ENCODE measurements at places on chromosomes 6 and 20.

DNA sequence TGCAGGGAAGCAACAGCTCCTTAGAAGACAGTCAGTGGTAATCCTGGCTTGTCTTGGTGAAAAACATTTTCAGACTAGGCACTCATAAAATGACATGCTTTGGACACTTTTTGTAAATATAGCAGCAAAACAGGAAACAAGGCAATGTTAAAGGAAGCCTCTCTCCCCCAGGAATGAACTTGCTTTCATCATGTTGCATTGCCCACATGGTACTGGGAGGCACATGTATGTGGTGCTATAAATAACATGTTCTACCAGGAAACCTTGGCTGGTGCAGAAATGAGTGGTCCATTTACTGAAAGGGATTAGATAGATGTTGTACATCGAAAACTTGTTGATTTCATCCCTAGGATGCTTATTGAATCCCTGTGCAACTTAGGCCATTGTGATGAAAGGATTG is 121.4 kb upstream of the RREB1 start:
- DNase-seq = no peak

- DNase-seq = no peak
Observed at GRCh38 chr6:2072453-2072852, 173.0 kb downstream of the GMDS start.

GRCh38 chr6:149935246-149935645 is 6.6 kb upstream of the ULBP2 start:
- no peak for DNase-seq

- DNase-seq = no peak
Observed at GRCh38 chr6:89360415-89360999, 8.0 kb upstream of the UBE2J1 start.

DNA sequence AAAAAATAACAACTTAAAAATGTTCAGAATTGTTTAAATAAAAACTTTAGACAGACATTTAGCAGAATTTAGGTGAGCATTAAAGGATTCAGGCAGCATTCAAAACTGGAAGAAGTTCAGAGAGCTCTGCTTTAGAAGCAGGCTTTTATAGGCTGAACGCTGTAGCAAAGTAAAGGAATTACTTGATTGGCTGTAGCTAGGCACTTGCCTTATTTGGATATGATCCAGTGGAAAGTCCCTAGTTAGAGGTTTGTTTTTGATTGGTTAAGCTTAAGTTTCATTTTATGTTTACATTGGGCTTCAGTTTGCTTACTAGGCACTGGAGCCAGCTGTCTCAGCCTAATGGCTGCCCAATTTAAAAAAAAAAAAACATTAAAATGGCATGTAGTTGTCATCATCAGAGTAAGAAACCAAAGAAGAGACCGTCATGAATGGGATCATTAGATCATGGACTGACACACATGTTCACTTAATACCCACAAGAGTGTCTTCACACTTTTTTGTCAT is 65.1 kb downstream of the CBFA2T2 start:
- DNase-seq = peak; percentile 65

- DNase-seq = no peak
Observed at GRCh38 chr6:44624936-44625573, 237.5 kb downstream of the CDC5L start.

DNA sequence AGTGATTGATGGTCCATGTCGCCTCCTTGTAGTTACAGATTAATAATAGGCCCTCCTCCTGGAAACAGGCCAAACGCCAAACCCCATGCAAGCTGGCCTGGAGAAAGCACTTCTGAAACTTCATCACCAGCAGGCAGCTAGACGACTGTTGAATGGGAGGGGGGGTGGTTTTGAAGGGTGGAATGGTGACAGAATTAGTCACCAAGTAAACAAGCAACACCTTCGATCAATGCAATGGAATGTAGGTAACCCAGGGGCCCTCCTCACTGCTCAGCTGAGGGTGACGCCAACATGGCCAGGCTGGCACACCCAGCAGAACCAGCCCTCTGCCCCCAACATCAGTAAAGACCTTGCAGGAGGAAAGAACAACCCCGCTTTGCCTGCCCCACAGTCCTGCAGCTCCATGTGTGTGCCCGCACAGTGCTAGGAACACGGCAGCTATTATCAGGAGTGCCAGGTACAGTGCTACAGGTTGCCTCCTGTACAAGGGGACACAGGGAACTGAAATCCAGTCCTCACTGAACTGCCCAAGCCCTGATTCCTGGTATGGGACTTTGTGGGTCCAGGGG is 2.7 kb downstream of the BCAS1 start:
- DNase-seq = no peak

GRCh38 chr20:17023806-17024205 is 203.0 kb upstream of the PCSK2 start:
- peak; percentile 46 for DNase-seq

GRCh38 chr6:45653117-45653883 is 275.6 kb upstream of the SUPT3H start:
- no peak for DNase-seq

DNA sequence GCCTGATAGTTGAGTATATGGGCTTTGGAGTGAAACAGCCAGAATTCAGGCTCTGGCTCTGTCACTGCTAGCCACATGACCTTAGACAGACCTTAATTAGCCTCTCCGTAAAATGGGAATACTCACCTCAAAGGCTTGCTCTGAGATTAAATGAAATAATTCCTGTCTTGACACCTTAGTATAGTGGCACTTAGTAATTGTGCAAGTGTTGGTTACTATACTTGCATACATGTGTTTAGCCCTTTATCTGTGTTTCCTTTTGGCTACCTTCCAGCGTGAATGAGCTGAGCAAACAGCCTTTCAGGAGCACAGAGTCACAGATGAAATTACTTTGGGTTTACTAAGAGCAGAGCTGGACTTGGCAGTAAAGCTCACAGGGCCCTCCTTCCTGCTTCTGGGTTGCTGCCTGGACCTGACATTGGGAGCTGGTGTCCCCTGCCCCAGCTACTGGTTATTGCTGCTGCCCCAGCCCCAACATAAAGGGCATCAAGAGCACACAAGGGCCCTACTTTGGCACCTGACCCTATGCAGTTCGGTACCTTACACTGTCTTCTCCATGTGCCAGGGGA is 32.8 kb downstream of the CD164 start:
- DNase-seq = peak; percentile 17

DNA sequence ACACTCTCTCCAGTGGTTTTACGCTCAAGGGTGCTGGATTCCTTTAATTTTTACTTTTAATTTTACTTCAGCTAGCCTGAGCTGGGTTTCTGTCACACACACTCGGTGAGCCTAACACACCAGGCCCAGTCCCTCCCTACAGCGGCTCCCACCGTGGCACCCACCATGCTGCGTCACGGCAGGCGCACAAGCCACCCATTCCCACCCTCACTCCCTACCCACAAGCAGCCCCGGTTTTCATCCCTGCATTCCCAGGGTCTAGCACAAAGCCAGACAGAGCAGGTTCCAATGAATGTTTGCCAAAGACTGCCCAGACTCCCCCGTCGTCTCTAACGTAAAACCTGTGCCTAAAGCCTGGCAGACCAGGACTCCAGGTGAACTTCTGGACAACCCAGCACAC is 50.3 kb downstream of the MYH7B start:
- no peak for DNase-seq

GRCh38 chr6:128246472-128247260 is 273.7 kb downstream of the PTPRK start:
- DNase-seq = no peak

DNA sequence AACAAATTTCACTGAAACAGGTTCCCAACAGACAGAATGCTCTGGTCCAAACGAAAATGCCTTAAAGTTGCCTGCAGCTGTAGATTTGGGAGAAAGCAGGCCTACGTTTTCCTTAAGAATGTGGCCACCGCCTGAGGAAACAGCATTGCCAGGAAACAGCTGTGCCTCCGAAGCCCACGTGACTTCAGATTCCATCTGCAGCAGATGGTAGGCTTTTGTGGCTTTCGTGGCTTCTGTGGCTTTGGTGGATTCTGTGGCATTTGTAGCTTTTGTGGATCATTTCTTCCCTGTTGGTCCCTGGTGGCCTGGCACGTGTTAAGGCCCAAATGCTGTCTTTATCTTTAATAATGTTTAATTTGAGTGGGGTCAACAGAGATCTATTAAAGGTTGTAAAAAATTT is 222.9 kb downstream of the TTLL2 start:
- DNase-seq = no peak

GRCh38 chr6:95596021-95596420 is 18.7 kb downstream of the MANEA start:
- no peak for DNase-seq

- no peak for DNase-seq
Observed at GRCh38 chr6:118913161-118913560, 19.2 kb downstream of the ASF1A start.

- DNase-seq = no peak
Observed at GRCh38 chr6:121497970-121498375, 62.5 kb downstream of the GJA1 start.

GRCh38 chr6:4030669-4031068 is 48.3 kb downstream of the FAM217A start:
- DNase-seq = no peak

DNA sequence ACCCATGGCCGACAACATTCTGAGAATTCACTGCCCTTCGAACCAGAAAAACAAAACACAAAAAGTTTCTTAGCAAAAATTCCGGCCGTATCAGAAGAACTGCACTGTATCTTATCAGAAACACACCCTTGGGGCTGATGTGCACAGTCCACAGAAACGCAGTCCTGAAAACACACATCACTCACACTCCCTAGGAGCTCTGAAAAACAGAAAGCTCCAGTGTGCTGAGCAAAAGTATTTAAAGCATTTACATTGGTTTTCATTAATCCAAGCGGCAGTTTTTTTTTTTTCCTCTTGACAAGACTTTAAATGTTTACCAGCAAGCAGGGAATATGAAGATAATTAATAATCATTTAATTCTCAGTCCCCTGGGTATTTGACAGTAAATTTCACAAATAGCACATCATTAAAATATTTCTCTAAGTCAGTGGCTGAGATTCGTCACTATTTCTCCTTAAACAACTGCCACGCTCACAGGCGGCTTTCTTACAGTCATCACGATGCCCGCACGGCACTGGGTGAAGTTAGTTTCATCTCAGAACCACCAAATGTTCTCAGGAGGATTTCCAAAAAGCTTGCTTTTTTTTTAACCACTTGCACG is 13.3 kb downstream of the NFATC2 start:
- DNase-seq = no peak

DNA sequence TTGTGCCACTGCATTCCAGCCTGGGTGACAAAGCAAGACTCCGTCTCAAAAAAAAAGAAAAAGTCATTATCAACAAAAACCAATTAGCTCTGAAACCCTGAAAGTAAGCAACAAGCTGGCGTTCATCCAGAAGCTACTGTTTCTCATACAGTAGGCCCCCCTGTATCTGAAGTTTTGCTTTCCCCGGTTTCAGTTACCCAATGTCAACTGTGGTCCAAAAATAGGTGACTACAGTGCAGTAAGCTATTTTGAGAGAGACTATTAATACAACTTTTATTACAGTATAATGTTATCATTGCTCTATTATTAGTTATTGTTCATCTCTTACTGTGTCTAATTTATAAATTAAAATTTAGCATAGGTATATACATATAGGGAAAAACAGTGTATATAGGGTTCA is 135.1 kb downstream of the KIF16B start:
- DNase-seq = no peak

- DNase-seq = no peak
Observed at GRCh38 chr6:118890997-118891790, 2.8 kb upstream of the ASF1A start.

DNA sequence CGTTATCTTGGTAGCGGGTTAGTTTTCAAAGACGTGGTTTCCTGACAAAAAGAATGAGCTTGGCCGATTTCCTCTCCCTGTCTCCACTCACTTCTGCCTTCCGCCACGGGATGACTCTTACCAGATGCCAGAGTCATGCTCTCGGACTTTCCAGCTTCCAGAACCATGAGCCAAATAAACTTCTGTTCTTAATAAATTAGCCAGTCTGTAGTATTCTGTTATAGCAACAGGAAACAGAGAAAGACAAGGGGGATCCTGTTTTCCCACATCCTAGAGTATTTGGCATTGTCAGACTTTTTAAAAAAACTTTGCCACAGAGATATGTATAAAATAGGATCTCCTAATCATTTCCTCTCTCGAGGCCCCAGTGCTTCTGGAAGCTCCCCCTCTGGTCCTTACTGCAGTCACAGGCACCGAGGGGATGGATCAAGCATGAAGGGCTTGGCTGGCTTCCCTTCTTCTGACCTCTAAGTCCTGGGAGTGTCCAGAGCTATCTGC is 84.9 kb upstream of the NAA20 start:
- DNase-seq = no peak

Measured in NCI-H2107 (cell line).